NCI-H1105 (cell line): ENCODE measurements at places on chromosomes 2 and 18.

DNA sequence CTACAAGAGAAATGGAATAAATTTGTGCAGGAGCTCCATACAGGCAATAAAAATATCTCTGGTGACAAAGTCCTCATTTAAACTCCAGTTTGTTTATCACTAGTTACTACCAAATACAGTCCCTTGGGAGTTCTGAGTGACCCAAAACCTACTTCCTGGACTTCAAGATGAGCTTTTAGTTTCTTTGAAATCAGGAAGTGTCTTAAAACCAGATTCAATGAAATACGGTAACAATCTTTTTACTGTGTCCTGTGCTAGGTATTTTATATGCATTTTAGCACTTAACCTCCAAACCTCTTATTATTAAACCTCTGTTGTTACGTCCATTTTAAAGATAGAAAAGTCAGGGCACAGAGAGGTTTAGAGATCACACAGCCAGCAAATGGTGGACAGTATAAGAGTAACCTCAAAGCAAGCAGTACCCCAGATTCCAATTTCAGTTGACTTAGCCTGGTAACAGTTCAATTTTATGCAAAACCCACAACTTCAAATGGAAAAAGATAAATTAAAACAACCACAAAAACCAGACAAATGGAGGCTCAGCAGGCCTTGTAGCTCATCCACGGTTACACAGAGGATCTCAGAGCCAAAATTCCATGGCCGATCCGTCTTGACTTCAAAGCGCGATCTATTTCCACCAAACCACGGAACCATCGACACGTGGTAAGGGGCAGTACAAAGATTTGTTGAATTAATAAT lies 1.3 kb upstream of the KCMF1 start:
- DNase-seq: no peak

- DNase-seq: no peak
These were observed 12.3 kb downstream of the HDAC4 start for GRCh38 chr2:239388236-239389151.

GRCh38 chr2:218039171-218039570 lies 29.9 kb upstream of the RUFY4 start:
- DNase-seq: no peak

DNA sequence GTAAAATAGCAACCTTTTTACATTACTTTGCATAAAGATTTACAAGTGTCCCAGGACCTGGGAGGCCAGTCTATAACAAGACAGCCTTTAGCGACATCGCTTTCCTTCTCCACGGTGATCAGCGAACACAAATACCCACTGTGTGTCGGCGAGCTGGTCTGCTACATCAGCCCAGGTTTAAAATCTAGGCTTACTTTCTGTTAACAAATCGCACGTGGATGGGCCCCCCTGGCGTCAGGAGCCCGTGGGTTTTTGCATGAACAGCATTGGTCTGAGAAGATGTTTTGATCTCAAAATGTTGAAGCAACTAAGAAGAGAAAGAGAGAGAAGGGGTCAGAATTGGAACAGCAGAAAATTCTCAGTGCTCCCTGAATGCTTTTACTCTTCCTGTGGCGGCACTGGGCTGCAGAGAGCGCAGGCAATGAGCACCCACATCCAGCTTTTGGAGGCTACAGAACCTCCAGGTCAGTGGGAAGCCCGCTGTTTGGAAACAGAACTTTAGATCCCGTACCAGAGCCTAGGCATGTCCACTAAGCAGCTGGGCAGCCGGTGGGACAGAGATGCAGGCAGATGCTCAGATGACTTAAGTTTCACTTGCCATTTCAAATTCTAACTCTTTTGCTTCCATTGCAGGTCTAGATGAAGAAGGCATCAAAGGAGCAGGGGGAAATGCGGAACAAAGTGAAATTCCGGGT lies 32.9 kb downstream of the CYP27C1 start:
- no peak for DNase-seq

- DNase-seq: no peak
These were observed 16.2 kb downstream of the SUCLG1 start for GRCh38 chr2:84442888-84443287.

- DNase-seq: no peak
These were observed 58.2 kb upstream of the PKDCC start for GRCh38 chr2:41989501-41990180.

GRCh38 chr18:42268186-42268725 lies 313.2 kb downstream of the PIK3C3 start:
- DNase-seq: no peak

- DNase-seq: no peak
These were observed 600 bp downstream of the RALB start for GRCh38 chr2:120253021-120253882.

DNA sequence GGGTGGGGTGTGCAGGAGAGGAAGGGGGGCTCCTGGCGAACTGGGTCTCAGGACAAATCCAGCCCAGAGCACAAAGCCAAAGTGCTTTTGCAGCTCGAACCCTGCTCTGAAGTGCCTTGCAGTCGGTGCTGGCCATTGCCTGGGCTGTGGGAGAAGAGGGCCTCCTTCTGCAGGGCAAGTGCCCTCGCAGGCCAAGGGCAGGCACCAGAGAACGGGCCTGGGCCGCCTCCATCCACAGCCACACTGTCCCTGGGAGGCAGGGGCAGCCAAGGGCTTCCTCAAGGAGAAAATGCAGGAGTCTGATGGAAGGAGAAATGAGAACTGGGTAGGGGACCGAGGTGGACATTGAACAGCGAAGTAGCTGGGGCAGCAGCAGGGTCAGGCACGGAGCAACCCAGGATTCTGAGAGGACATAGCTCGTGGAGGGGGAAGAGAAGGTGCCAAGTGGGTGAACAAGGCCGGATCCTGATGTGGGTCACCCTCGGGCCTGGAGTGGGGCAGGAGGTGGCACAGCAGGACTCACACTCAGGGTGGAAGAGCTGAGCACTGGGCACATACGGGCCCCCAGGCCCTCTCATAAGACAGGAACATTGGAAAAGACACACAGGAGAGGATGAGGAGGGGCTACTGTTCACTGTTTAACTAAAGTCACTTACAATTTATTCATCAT lies 312.8 kb upstream of the SALL3 start:
- no peak for DNase-seq

DNA sequence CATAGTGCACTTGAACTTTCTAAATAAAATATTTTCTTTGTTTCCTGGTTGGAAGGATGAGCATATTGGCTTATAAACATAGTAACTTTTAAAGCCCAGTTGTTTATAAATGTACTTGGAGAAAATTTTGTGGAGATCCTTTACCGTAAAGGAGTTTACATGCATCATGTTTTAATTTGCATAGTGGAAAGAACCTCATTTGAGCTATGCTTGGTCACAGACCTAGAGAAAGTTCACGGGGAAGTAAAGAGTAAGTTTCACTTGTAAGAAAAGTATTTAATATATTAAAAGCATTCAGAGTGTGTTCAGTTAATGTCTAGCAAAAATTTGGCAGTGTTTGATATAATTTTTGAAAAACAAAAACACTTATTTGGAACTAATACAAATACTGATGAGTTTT lies 45.3 kb downstream of the PIKFYVE start:
- no peak for DNase-seq

- DNase-seq: no peak
These were observed 165.4 kb upstream of the SLC1A4 start for GRCh38 chr2:64823794-64824193.

- no peak for DNase-seq
These were observed 11.0 kb downstream of the SOX11 start for GRCh38 chr2:5703166-5703565.

DNA sequence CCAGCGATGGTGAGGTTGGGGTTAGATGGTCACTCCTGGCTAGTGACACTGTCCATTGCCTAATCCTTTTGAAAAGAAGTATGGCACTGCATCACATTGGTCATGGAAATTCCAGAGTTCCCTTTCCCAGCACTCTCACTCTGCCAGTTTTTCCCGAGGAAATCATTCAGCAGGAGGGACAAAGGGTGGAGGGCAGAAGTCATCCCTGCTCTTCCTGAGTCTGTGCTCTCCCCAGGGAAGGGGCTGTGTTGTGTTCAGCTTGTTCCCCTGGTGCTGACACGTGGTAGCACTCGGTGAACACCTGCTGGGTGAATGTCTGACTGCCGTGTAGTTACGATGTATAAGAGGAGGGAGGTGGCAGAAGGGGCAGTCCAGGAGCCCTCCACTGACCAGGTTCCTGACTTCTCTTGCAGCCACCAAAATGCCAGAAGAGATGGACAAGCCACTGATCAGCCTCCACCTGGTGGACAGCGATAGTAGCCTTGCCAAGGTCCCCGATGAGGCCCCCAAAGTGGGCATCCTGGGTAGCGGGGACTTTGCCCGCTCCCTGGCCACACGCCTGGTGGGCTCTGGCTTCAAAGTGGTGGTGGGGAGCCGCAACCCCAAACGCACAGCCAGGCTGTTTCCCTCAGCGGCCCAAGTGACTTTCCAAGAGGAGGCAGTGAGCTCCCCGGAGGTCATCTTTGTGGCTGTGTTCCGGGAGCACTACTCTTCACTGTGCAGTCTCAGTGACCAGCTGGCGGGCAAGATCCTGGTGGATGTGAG lies 21.6 kb downstream of the STEAP3 start:
- DNase-seq: no peak

- DNase-seq: no peak
These were observed 240.4 kb downstream of the PLCL1 start for GRCh38 chr2:198044777-198045176.

DNA sequence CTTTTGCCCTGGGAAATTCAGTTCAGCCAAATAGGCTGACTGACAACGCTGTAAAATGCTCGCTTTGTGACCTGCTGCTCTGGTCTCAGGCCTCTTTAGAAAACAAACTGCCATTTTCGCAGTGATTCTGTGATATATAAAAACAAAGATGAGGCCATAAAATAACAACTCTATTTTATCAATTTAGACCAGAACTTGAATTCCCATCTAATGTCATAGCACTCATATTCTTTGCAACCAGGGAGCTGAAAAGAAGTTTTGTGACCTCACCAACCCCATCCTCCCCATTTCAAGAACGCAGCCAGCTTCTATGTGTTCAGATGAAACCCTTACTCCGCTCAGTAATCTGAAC lies 40.3 kb downstream of the TCF4 start:
- DNase-seq: no peak

GRCh38 chr2:143452817-143453451 lies 323.7 kb downstream of the ARHGAP15 start:
- no peak for DNase-seq

DNA sequence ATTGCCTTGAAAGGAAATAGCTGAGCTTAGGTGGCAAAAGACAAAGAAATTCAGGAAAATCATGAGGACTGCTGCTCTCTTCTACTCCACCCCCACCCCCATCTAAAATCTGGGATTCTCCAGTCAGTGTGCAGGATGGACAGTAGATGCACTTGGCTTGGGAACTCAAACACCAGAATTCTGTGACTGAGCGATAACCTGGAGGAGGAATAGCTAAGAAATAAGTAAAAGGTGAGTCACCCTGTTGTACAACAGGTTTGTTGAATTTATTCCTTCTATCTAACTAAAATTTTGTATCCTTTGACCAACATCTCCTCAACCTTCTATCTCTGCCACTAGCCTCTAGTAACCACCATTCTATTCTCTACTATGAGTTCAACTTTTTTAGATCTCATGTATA lies 1029.9 kb upstream of the ACVR2A start:
- no peak for DNase-seq

DNA sequence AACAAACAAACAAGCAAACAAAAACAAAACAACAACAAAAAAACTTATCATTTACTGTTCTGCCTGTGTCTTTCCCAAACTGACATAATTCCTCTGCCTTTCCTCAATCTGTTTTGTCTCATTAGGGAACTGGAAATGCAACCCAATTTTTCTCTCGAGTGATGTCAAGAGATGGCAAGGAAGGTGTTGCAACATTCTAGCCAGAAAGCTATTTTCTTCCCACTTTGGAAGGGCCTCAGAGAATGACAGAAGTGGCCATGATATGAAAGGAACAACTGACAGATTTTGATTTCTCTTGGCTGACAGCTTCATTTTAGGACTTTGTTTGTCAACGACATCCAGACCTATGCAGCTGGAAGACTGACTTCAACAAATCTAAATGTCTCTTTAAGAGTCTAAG lies 24.7 kb downstream of the RND3 start:
- no peak for DNase-seq

- DNase-seq: no peak
These were observed 35.5 kb downstream of the ICOS start for GRCh38 chr2:203972066-203972465.

- no peak for DNase-seq
These were observed 58.6 kb upstream of the CHAC2 start for GRCh38 chr2:53708988-53709387.
